ENCODE measurements at places on chromosomes 5 and 9.

DNA sequence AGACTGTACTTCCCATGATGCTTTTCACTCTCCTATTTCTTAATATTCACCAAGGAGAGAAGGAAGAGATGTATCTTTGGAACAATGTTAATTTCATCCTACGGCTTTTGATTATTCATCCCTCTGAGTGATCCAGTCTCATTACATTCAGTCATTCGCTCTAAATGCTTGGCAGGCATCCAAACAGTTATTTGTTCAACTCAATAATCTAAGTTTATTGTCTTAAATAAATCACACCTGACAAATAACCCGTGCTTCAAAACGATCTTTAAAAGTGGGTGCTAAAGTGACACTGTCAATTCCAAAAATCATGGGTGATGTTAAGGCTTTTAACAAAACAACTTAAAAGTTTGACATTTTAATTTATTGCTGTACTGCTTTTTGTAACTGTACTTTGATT is 233.1 kb downstream of the RASEF start:
- DNase-seq = no peak

- no peak for DNase-seq
Observed at GRCh38 chr9:80375477-80375876, 803.7 kb downstream of the TLE4 start.

GRCh38 chr9:129698254-129698757 is 32.9 kb downstream of the PRRX2 start:
- DNase-seq = no peak

GRCh38 chr5:149852641-149853330 is 91.8 kb downstream of the PDE6A start:
- peak; percentile 48 for DNase-seq

DNA sequence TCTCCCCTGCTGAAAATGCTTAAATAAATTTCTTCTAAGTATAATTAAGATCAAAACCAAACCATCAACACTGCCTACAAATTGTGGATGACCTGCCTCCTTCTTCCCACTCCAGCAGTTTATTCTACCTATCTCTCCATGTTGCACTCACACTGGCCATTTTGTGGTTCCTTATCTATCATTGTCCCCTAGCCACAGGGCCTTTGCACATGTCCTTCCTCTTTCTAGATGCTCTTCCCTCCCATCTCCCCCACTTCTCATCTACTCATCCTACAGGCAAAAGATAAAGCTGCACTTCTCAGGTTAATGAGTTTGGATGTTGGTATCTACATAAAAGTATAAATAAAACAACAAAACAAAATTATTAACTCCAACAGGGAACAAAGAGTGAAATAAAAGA is 70.6 kb upstream of the CCNG1 start:
- DNase-seq = no peak

- no peak for DNase-seq
Observed at GRCh38 chr5:165231821-165232508, 1726.5 kb downstream of the MAT2B start.

DNA sequence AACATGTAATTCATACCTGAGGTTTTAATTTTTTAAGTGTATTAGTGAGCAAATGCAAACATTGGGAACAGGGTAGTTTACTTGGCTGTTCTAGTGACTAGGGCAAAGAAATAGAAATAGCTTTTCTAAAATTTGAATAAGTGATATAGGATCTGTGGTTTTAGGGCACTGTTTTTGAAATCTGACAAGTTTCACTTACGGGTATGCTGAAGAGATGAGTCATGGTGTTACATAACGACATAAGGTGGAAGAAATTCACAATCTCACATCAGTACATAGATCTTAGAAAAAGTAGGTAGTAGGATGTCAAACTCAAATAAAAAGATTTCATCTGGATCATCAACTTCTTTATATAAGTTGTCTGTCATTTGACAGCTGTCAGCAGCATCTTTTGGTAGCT is 772.3 kb downstream of the MAT2B start:
- no peak for DNase-seq

- DNase-seq = no peak
Observed at GRCh38 chr9:91857291-91858212, 92.5 kb downstream of the ROR2 start.

DNA sequence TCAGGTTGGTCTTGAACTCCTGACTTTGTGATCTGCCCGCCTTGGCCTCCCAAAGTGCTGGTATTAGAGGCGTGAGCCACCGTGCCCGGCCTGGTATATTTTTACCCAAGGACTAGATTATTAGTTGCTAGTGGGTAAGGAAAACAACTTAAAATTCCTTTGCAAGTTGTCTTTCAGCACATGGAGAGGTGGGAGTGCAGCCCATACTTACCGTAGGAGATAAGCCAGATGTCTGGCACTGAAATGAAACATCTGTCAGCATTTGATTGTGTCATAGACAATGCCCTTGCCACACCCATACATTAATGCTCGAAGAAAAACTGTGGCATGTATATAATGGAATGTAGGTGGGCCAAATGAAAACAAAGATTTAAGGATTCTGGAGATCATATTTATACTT is 36.6 kb upstream of the ANKH start:
- DNase-seq = no peak

- peak; percentile 49 for DNase-seq
Observed at GRCh38 chr9:124450241-124450924, at the start of gene ADGRD2. TSS of gene ADGRD2 (plus strand) at chr9:124450451. CDS start at chr9:124451667, 1,216 bp downstream.

GRCh38 chr5:83199126-83199525 is 121.8 kb downstream of the XRCC4 start:
- no peak for DNase-seq

DNA sequence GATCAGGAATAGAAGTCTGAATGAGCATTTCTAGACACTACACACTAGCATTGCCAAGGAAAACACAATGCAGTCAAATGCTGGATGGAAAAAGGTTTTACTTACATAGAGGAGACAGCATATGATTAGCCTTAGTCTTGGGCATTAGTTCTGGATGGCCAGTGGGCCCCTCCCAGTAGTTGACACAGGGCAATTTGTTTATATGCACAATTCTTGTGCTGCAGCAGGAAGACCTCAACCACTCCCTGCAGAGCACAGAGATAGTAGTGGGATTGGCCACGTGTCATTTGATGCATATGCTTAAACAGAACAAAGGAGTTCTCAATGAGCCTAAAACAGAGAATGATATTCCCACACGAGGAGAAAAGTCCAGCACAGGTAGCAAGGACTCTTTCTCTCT is 1496.2 kb upstream of the CDH6 start:
- no peak for DNase-seq

GRCh38 chr5:152723482-152723881 is 318.4 kb upstream of the NMUR2 start:
- no peak for DNase-seq

- DNase-seq = no peak
Observed at GRCh38 chr5:142145106-142145900, 36.7 kb downstream of the NDFIP1 start.

DNA sequence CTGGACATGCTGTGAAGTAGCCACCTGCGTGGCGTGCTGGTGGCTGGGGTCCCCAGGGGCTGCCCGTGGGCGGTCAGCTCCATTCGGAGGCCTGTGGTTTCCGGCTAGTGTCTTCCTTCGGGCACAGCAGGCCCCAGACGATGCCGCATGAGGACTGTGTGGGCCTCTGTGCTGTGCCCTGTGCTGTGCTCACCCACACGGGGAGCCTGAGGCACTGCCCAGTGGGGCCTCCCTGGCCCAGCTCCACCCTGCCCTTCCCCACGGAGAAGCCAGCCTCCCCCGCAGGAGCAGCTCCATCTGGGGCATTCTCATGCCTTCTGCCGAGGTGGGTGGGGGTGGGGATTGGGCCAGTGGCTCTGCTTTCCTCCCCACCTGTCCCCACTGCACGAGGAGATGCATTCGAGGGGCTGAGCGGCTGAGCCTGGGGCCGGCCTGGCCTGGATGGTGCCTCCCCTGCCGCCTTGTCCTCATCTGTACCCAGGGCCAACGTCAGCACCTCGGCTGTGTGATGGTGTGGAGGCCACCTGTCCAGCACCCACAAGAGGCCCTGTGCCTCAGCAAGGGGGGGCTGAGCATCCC is 24.2 kb downstream of the RXRA start:
- DNase-seq = no peak

DNA sequence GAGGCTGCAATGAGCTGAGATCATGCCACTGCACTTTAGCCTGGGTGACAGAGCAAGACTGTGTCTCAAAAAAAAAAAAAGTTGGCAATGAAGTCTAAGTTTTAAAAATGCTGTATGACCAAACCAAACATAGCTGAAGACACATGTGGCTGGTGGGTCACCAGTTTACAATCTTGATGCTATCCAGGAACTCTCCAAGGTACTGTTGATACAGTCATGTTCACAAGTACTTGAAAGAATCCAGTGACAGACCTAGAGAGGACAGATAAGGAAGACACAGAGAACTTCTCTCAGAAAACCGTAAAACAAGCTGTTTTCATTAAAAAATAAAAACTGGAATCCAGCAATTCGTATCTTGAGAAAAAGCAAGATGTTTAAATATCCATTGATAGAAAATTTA is 95.7 kb downstream of the ACTBL2 start:
- DNase-seq = no peak

- DNase-seq = no peak
Observed at GRCh38 chr5:164475339-164475977, 970.0 kb downstream of the MAT2B start.

DNA sequence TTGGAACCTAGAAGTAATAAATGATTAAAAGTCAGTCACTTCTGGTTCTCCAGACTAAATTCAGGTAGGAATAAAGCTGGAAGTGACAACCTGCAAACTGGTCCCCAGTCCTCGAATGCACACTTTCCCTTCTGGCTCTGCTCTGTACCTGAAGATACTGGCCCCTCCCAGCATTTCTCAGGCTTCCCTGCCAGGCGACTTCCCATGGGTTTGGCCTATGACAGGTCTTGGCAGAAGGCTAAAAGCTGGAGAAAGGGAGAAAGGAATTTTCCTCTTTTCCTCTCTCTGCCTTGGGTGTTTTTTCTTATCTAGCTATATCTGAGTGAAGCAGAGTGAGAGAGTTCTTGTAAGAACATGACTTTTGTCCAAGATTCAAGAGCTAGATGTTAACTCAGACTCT is 1005.7 kb downstream of the DTWD2 start:
- no peak for DNase-seq

DNA sequence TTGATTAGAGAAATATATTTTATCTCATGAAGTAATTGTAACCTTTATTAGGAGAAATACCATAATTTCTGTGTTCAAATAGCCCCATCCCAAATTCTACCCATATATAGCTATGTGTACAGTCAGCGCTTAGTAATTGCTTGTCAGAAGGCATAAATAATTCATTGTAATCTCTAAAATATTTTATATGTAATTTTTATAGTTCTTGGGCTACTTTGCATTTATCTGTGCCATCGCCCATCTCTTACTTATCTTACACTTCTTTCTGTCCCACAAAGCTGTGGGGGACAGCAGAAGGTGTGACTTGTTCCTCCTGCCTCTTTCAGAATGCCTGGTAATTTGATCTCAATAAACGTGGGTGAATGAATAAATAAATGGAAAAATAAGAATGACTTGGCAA is 5.5 kb downstream of the ADAMTSL1 start:
- no peak for DNase-seq
